ENCODE measurements at places on chromosomes 3 and 15.

DNA sequence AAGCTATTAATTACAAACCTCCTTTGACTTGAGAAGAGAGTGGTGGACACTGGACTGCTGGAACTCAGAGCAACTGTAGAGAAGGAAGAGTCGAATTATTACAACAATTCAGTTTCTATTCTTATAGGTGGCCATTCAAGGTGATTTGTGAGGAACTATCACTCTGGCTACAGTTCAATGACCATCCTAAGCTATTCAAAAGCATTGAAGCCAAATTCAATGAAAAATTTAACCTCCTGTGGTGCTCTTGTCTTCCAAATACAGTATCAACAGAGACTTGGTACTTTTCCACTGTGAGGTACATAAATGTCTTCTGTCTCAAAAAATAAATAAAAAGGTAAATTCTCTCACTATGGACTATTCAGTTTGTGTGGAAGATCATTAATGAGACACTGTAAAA is 513.3 kb upstream of the SEMA6D start:
- no peak for DNase-seq

DNA sequence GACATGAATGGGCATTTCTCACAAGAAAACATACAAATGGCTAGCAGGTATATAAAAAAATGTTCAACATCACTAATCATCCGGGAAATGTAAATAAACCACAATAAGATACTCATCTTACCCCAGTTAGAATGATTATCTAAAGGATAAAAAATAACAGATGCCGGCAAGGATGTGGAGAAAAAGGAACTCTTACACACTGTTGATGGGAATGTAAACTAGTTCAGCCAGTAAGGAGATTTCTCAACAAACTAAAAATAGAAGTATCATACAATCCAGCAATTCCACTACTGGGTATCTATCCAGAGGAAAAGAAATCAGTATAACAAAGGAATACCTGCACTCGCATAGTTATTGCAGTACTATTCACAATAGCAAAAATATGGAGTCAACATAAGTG is 124.2 kb downstream of the SATB1 start:
- no peak for DNase-seq

DNA sequence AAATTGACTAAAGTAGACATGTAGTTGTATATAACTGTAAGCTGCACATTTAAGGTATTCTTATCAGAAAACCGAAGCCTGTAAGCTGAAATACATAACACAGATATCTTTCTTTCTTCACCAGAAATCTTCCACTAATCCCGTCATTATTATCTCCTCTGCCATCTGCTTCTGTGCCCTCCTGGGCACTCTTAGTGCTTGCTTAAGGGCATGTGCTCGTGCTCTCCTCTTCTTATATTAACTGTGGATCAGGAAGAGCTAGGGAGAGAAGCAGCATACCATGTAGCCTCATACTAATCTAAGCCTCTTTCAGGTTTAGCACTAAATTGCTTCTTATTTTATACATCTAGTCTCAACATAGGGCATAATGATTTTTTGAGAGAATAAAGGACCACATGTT is 60.8 kb downstream of the RIOX2 start:
- DNase-seq = no peak

GRCh38 chr3:94423578-94423977 is 360.7 kb downstream of the NSUN3 start:
- DNase-seq = no peak

- no peak for DNase-seq
These were observed 140.6 kb downstream of the NUP210 start for GRCh38 chr3:13279532-13279910.

GRCh38 chr3:119405315-119405714 is 58.1 kb downstream of the TMEM39A start:
- no peak for DNase-seq

- DNase-seq = peak; percentile 20
These were observed 664 bp downstream of the PARP3 start for GRCh38 chr3:51942603-51943450.

Data from foreskin melanocyte (primary cell).